Karpas-422 (cell line): ENCODE measurements at places on chromosomes 1 and 21. TPM values are rescaled to one million over a fixed set of nuclear protein-coding genes. Genes with fewer than 3 reads are reported as not detected.

- DNase-seq, result no peak
- peaks cover 11% of the 10 kb centered on the region; the same call in 1 of the 2 replicates for H3K36me3 ChIP-seq
- peak overlapping the region; percentile 66; the same call in 1 of the 2 replicates for H3K27ac ChIP-seq
- peak overlapping the region; percentile 84 for H3K4me3 ChIP-seq
These were observed 988 bp downstream of the SLC35A3 start for GRCh38 chr1:99970713-99971255.

The NR5A2 gene
- total RNA-seq, result not detected in 2 replicates

The GJA9 gene
- total RNA-seq, result not detected in 2 replicates

The ALX3 gene
- not detected in 2 replicates for total RNA-seq
